ENCODE measurements at places on chromosomes 16 and 17. TPM values are rescaled to one million over a fixed set of nuclear protein-coding genes. Genes with fewer than 3 reads are reported as not detected.

- H3K27ac ChIP-seq = peak overlapping the region; percentile 6
- peaks cover 4% of the 10 kb centered on the region for H3K4me1 ChIP-seq
- no peak for DNase-seq
- H3K27me3 ChIP-seq = no peaks in the 10 kb centered on the region
- H3K36me3 ChIP-seq = peaks cover 11% of the 10 kb centered on the region
Observed at GRCh38 chr16:87407511-87408112, 15.5 kb downstream of the MAP1LC3B start.

GRCh38 chr16:54508351-54508750, 221.8 kb upstream of the IRX3 start:
- no peaks in the 10 kb centered on the region for H3K36me3 ChIP-seq
- DNase-seq = no peak
- H3K27me3 ChIP-seq = peaks cover 9% of the 10 kb centered on the region
- H3K27ac ChIP-seq = no peak overlapping the region
- no peak overlapping the region for H3K4me3 ChIP-seq

- H3K4me3 ChIP-seq = no peak overlapping the region
- peaks cover 3% of the 10 kb centered on the region for H3K27me3 ChIP-seq
- DNase-seq = no peak
Observed at GRCh38 chr16:30808146-30808545, 21.1 kb upstream of the ZNF629 start.

Gene COX6A2
- not detected for total RNA-seq

- no peak overlapping the region for H3K4me3 ChIP-seq
- H3K36me3 ChIP-seq = peaks cover 23% of the 10 kb centered on the region
- no peak for DNase-seq
- H3K27ac ChIP-seq = no peak overlapping the region
- no peaks in the 10 kb centered on the region for H3K4me1 ChIP-seq
Observed at GRCh38 chr16:88077328-88078108, 126.3 kb downstream of the BANP start.

Gene C17orf50
- total RNA-seq = not detected

Gene SLC22A31
- total RNA-seq = 0.20 TPM
